Left lobe of liver (tissue), 2 donors: ENCODE measurements at places on chromosomes 6 and 20.

GRCh38 chr20:63058696-63059335, 52.1 kb upstream of the BHLHE23 start:
- no peak for DNase-seq

- no peak for DNase-seq
These were observed 381.6 kb downstream of the LAMA2 start for GRCh38 chr6:129264480-129265045.

DNA sequence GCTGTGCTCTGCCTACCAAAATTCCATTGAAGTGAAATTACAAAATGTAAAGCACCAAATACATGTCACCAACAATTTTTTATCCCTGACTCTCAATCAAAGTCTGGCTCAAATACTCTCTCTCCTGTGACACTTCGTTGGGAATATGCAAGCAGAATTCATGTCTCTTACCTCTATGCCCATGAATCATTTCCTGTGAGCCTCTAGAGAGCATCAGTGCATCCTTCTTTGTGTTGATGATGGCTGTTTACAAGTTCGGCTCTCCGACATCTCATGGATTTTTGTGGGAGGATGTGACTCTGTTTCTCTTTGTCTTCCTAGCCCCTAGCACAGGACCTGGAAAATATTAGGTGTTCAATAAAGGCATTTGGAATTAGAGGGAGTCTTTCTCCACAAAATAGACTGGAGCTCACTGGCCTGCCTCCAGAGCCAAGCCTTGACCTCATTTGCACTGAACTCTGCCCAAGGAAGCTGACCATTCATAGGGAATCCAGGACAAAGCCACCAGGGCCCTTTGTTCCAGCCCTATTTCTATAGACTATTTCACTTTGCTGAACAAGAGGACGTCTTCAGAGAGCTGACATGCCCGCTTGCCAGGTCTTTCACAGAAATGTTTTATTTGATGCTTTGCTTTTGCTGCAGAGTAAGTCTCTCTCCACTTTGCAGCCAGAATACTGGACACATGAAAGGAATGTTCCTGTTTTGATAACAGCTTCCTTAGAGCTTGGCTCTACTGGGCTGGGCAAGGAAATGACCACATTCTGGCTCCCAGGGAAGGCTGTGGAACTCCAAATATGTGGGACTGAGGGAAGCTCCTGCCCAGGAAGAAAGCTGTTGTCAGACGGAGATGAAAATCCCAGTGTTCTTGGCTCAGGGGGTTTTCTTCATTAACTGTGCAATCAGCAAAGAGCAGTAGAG, 194.5 kb upstream of the CDYL start:
- no peak for DNase-seq

GRCh38 chr6:34645627-34646026, 50.9 kb downstream of the ILRUN start:
- no peak for DNase-seq

DNA sequence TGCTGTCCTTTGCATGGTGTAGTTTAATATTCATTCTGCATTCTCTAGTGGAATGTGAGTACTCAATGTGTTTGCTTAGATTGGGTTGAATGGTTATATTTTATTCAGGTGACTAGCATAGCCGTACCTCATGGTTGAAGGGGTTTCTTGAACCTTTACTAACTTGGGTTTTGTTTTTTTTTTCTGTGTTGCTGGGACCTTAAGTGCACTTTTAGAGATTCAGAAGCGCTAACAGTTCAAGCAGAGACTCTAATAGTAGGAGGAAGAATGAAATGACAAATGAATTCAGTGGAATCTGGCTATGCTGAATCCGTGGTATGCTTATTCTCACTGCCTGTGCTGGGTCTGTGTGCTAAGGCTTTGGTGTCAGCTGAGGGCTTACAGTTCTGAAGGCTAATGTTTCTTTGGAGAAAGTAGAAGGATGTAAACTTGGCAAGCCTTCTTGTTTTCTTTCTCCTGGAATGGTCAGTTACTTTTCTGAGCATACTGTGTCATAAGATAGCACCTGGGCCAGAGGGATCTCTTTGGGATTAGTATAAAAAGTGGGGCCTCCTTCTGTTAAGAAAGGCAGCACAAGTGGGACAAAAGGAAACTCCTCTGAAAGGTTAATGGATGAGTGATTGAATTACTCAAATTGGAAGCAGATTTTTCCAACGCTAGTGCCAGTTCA, 28.7 kb downstream of the RNF144B start:
- DNase-seq, result no peak

DNA sequence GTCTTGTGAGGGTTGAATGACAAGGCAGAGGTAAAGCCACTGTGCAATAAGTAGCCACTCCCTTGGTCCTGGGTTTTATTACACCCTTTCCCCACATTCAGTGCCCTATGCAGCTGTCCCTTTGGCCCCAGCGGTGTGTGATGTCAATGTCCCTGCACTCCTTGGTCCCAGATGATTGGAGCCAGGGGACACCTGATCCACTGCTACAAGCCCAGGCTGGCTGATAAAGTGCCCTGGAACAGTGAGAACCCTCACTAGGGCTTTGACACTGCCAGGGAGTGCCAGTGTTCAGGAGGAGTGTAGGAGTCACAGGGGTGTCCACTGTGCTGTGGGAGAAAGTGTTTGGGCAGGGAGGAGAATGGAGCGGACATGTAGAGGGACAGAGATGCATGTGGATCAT, 30.4 kb downstream of the GABRR1 start:
- no peak for DNase-seq

GRCh38 chr6:55822005-55822404, 53.4 kb downstream of the BMP5 start:
- no peak for DNase-seq

DNA sequence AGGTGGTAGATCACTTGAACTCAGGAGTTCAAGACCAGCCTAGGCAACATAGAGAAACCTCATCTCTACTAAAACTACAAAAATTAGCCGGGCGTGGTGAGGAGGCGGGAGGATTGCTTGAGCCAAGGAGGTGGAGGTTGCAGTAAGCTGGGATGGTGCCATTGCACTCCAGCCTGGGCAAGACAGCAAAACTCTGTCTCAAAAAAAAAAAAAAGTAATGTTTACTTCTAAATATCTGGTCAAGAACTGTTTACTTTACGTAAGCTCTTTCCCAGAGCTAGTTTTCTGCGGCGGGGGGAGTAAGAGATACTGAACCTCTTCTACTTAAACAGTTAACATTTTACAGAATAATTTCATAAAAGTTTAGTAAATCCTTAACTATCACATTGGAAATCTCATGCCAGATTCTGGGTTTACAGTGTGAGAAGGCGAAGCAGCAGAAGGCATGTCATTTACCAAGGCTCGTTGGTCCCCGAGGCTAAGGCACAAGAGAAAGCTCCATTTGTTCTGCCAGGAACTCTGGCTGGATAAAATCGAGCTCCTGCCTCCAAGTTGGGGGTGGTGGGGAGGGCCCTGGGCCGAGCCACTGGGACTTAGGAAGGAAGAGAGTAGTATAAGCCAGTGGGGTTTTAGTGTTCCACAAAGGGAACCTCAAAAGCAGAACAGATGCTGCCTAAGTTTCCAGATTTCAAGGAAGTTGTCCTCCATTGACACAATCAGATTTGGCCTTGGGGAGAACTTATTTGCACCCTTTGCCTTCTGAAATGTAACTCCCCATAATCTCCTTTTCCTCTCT, 41.7 kb downstream of the ARFGEF2 start:
- no peak for DNase-seq

DNA sequence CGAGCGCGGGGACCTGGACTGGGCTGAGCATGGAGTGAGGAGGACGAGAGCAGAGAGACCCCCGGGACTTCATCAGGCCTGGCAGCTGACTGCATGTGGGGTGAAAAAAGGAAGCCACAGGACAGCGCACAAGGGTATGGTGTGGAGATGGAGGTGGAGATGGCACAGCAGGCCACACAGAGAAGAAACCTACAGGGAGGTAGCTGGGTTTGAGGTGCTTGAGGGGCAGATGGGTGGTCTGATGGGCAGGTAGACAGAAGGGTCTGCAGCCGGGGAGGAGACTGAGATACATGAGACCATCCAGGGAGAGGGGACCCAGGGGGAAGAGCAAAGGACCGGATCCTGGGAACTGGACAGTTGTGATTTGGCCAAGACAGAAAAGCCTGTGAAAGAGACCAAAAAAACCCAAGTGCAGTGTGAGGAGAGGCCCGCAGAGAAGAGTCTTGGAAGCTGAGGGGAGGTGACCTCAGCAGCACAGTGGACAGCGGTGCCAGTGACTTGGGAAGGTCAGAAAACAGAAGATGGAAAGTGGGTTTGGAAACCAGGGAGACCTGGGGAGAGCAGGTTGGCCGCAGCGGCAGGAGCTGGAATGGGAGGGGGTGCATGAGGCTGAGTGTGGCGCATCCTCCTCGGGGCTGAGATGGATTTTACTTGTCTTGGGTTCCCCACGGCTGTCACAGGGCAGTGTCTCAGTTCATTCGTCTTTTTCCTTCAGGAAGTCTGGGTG, 5.5 kb downstream of the HLA-DPB1 start:
- no peak for DNase-seq

DNA sequence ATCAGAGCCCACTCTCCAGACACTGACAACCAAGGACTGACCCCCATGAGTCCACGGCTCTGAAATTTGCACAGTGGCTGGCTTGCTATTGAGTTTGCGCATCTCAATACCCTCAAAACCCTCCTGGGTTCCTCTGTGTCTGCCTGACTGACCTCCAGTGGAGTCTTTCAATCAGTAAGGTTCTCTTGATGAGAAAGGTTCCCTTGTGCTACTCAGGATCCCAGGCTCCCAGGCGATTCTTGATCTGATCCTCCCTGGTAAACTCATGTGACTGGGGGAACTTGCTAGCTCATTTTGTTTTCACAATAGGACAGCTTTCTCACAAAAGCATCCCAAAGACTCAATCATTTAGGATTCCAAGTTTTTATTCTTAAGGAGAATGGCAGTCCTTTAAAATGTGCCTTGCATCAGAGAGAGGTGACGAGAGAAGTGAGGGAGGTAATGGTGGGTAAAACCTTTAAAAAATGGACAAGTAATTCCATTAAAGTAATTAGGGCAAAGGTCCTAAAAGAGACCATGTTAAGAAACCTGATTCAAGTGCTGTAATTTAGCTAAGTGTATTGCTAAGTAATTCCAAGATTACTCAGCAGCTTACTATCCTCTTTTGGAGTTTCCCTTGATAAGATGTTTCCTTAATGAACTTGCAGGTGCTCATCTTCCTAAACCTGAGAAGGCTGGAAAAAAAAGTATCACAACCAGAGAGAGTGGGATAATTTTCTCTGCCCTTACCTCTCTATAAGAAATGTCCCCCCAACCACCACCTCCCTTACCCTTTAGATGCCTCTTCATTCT, 304.7 kb upstream of the SGK1 start:
- no peak for DNase-seq

- no peak for DNase-seq
These were observed 38.9 kb upstream of the GFOD1 start for GRCh38 chr6:13526357-13526726.

DNA sequence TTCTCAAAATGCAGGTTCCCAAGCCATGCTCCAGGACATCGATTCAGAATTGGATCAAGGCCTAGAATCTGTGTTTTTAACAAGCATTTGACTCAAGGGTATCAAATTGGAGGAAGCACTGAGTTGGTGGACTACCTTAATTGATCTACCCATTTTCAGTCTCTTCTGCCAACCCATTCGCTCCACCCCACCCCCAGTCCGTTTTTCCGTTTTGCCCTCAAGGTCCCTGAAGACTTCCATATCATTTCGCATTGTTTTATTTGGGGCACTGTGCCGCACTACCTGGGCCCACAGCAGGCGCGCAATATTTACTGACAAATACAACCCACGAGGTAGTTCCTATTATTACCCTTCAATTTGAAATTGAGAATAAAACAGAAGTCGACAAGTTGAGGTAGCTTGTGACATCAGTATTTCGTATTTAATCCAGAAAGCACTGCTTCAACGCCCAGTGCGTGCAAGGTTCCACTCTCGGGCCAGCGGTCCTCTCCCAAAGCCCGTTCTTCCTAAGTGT, 557 bp upstream of the DHX35 start:
- DNase-seq, result no peak

DNA sequence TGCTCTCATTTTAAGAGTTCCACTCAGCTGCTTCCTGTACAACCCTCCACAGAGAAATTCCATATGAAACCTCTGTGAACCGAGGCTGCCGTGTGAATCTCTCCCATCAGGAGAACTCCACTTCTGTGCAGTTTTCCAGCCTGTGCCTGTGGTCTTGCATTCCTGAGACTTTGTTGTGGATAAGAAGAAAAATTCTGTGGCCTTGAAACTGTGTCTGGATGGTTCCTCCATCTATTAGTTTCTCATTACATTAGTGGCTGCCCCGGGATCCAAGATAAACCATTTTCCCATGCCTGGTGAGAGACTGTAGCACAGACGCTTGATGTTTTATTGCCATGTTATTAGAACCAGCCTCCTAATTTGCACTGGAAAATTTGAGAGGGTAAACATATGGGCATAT, 40.8 kb upstream of the TIAM2 start:
- DNase-seq, result no peak

DNA sequence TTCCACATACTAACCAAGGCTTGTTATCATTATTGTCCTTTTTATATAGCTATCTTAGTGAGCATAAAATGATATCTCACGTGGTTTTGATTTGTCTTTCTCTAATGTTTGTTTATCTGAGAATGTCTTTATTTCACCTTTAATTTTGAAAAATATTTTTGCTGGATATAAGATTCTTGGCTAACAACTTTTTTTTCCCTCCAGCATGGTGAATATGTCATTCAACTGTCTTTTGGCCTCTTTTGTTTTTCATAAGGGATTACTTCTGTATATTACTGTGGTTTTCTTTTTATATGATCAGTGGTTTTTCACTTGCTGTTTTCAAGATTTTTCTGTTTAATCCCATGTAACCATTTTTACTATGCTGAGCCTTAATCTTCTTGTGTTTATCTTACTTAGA, 141.0 kb downstream of the GRM1 start:
- DNase-seq, result no peak

DNA sequence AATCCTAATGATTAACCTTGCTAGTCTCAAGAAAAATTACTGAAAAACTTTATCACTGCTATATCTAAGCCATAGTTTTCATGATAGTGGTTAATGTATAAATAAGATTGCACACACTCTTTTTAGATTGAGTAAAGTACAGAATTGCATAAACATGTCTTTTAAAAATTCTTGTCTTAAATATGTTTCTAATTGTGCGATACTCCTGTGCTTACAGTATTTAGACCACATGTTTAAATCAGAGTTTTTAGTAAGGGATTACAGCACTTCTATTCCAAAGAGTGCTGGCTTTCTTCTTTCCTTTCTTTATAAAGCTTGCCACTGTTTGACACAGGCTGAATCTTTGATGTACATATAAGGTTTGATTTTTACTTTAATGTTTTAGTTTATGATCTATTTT, 36.8 kb upstream of the RGS17 start:
- DNase-seq, result no peak

DNA sequence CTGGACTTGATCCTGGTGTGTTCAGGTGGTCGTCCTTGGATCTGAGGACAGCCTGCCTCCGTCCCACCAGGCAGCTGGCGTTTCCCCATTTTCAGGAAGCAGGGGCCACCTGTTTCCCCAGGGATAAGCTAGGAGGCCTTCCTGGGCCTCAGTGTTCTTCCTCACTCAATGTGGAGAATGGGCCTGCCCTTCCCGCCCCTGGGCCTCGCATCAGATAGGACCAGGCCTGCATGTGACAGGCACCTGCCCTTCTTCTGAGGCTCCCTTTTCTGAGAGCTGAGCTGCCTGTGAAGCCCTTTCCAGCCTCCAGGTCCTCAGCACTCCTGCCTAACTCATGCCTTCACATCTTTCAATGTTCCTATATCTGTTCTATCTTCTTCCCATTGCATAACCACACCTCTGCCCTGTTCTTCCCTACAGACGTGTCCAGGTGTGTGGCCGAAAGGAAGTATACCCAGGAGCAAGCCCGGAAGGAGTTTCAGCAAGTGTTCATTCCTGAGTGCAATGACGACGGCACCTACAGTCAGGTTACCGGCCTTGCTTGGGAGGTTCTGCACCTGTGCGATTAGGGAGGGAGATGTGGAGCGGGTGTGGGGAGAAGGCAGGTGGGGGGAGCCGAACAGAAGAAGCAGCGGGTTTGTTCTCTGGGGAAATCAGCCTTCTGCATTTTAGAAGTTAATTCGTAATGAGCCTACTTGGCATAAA, 85.1 kb downstream of the SMOC2 start:
- no peak for DNase-seq
